ENCODE measurements at places on chromosomes 16 and 17.

DNA sequence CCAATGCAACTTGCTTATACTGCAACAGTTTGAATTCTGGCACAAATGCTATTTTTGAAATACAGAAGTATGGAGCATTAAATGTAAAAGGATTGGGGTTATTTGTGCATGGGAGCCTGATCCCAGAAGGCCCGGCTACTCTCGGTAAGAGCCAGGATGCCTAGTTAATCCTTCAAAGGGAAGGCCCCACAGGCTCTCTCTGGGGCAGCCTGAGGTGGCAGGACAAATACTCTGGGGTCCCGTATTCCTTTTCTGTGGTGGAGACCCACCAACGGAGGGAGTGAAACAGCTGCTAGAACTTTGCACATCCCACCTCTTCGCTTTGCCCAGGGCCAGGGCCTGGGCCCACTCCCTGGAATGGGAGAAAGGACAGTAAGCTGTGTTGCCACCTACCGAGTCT is 30.4 kb downstream of the ERN1 start:
- no peak for DNase-seq

DNA sequence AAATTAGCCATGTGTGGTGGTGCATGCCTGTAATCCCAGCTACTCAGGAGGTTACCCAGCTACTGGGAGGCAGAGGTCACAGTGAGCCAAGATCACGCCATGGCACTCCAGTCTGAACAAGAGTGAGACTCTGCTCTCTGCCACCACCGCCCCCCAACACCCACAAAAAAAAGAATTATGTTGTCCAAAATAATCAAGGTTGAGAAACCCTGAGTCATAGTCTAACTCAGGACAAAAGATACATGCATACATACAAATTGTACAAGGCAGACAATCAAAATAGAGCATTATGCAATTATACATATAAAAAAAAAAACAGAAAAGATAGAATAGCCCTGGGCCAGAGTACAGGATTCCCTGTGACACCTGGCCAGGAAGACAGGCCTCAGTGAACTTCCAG is 6.6 kb upstream of the KPNB1 start:
- DNase-seq = no peak

DNA sequence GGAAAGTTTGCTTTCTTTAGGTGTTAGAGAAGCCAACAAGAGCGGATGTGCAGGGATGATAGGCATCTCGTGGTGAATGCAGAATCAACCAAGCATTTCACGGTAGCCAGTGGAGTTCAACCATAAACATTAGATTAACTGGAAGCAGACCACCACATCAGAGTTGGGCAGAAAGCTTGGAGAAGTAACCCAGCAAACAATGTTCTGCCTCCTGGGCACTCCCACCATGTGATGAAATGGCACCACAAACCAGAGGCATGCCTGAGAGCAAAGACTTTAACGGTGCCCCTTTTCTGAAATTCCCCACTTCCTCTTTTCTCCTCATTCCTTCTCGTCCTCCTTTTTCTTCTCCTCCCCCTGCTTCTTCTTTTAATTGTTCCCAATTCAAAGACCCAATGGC is 193.5 kb upstream of the ANKFN1 start:
- DNase-seq = no peak

DNA sequence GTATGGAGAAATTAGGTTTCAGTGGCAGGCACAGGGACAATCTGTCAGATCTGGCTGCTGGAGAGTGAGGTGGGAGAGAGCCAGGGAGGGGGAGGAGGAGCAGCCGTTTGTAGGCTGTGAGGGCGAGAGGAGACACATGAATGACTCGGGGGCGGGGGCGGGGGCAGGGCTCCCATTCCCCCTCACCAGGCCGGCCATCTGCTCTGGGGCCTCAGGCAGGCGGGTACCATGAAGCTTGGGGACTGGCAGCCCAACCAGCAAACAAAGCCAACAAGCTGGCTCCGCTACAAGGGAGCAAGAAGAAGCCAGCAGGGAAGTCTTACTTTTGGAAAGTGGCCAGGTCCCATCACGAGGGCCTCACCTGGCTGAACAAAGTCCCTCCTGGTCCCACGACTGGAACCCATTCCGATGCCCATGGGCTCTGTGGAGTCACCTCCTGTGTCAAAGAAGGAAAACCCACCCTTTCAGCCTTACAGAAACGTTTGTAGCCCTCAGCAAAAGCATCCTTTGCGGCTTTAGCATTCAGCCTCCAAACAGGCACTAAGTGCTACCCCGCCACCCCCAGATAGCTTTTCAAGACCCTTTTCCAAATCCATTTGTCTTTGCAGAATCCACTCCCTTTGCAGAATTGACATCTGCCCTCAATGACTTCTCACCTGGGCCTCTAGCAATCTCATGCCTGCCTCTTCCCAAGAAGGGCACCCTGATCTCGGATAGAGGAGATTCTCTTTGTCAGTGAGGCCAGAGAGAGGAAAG is 9.2 kb upstream of the SSTR2 start:
- DNase-seq = no peak

GRCh38 chr16:28087675-28088300 is 24.3 kb upstream of the GSG1L start:
- DNase-seq = no peak
